ENCODE measurements at places on chromosomes 1 and 21. TPM values are rescaled to one million over a fixed set of nuclear protein-coding genes. Genes with fewer than 3 reads are reported as not detected.

SYT2 gene
- not detected for total RNA-seq

HDAC1 gene
- 46.7 TPM for total RNA-seq

IL20 gene
- total RNA-seq: not detected

TMEM183A gene
- 55.6 TPM for total RNA-seq

GNG12 gene
- total RNA-seq: 129 TPM

MPZL1 gene
- total RNA-seq: 104 TPM

SPRR3 gene
- total RNA-seq: not detected

TMEM9 gene
- total RNA-seq: 50.2 TPM

ATAD3A gene
- 27.5 TPM for total RNA-seq

ANGPTL7 gene
- total RNA-seq: 0.34 TPM

KCNJ10 gene
- total RNA-seq: not detected

KCNE2 gene
- total RNA-seq: not detected

SPATA1 gene
- not detected for total RNA-seq

KLHL20 gene
- 22.3 TPM for total RNA-seq

L1TD1 gene
- not detected for total RNA-seq

ACTL8 gene
- total RNA-seq: not detected

PBX1 gene
- 39.5 TPM for total RNA-seq

ANKRD34A gene
- 0.39 TPM for total RNA-seq

RPTN gene
- total RNA-seq: not detected

TOR1AIP2 gene
- 59.9 TPM for total RNA-seq

ERVH48-1 gene
- total RNA-seq: not detected

SPRR1B gene
- not detected for total RNA-seq

SPRR2G gene
- not detected for total RNA-seq

PRAMEF5 gene
- total RNA-seq: not detected

SLAMF7 gene
- not detected for total RNA-seq

C4BPA gene
- not detected for total RNA-seq

PGLYRP4 gene
- not detected for total RNA-seq

HUNK gene
- total RNA-seq: not detected

AMY1C gene
- not detected for total RNA-seq

KCNK2 gene
- total RNA-seq: 0.31 TPM

CD5L gene
- total RNA-seq: not detected

RHEX gene
- not detected for total RNA-seq

BMP8B gene
- total RNA-seq: not detected

CCDC181 gene
- not detected for total RNA-seq

AKT3 gene
- total RNA-seq: 20.5 TPM

PDZK1IP1 gene
- not detected for total RNA-seq

C8B gene
- total RNA-seq: not detected

SAMD11 gene
- 12.5 TPM for total RNA-seq

RGS13 gene
- total RNA-seq: not detected

LIN28A gene
- not detected for total RNA-seq

All from cardiac ventricle fibroblast (primary cell).